ENCODE measurements at places on chromosomes 1 and 21.

DNA sequence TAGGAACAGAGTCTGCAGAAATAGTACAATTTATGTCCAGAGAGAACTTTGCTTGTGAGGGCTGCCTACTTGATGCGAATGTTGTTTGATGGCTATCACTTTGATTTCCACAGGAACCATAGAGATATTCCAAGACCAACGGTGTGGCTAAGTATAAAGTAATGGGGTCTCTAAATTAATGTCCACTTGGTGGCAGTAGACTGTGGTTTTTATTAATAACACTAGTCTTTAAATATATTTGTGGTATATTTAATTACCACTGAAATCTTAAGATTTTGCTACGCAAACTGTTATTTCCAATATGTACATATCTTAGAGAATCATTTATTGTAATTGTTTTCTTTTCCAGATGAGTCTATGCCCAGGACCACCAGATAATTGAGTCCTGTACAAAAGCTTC is 647.9 kb downstream of the PLA2G4A start:
- DNase-seq, result no peak

- no peak for DNase-seq
Observed at GRCh38 chr1:72281144-72281543, 1.2 kb downstream of the NEGR1 start.

DNA sequence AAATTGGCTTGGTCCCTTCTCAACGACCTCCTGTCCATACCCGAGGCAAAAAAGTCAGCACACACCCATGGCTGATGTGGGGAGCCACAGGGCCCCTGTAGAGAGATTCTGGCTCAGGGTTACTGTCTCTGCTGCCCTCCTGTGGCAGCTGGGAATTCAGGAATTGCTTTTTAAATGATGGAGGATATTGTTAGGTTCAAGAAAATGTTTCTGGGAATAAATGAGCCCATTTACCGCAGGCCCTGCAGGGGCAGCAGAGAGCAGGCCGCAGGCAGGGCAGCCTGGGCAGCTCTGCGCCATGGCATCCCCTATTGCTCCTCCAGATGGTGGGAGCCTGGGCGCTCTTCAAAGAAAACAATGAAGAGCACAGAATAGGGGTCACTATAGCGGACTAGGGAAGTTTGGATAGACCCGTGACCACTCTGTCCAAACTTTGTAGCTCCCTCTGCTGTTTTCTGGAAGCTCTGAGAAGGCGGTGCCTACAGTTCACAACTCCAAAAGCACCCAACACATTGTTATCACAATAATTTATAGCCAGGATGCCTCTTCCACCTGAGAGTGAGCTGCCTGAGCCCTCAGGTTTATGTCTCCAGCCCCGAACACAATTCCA is 201.1 kb downstream of the BACH1 start:
- no peak for DNase-seq

DNA sequence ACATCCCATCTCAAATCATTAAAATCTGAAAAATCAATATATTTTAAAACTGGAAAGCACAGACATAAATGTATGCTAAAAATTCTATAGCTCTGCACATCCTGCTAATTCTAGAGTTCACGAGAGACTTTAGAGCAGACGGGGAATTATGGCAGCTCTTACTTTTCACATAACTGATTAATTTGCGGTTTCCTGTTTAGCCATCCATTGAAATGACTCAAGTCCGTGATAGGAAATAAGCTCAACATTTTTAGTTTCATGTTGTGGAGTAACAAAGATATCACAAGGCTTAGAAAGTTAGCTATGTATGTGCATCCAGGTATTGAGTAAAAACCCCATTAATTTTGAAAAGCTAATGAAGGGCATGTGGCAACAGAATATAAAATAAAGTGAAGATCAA is 123.2 kb downstream of the SMYD2 start:
- DNase-seq, result no peak

- DNase-seq, result no peak
Observed at GRCh38 chr1:83741348-83741747, 257.6 kb downstream of the TTLL7 start.

DNA sequence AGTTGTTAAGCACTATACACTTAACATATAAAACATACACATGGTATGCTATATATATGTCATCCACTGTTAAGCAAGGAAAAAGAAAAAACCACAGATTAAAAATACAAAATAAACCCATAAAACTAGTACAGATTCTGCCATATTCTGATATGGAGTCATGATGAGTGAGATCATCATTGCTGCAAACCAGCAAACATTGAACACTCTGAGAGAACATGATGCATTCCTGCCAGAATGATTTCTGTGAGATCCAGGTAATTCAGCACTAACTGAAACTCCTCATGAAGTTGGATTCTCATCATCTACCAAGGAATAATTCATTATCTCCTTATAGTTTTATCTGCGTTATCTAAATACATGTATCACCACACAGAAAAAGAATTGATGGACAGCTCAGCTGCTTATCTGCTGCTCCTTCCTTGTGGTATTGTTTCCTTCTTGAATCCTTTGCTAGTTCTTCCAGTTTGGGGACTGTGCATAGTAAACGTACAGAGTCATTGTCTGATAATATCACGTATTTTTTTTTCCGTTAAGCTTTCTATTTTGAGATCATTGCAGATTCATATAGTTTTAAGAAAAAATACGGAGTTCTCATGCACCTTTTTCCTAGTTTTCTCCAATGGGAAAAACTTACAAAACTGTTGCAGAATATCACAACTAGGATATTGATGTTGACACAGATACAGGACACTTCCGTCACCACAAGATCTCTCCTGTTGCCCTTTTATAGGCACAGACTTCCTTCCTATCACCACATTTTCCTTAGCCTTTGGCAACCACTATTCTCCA is 9.3 kb downstream of the RAB4A start:
- no peak for DNase-seq

GRCh38 chr1:187408212-187409004 is 579.7 kb downstream of the PLA2G4A start:
- no peak for DNase-seq

GRCh38 chr21:19999369-20000272 is 998.6 kb upstream of the NCAM2 start:
- DNase-seq, result no peak

Data from vagina (tissue), 2 donors.